Pancreas (tissue), 10 donors: ENCODE measurements at places on chromosomes 3 and 15. TPM values are rescaled to one million over a fixed set of nuclear protein-coding genes. Genes with fewer than 3 reads are reported as not detected.
A peak's percentile ranks its signal among the peaks of the same experiment; 100 is the strongest.

The SAMD7 gene
- total RNA-seq = not detected

GRCh38 chr3:4898454-4899313 is 80.6 kb upstream of the BHLHE40 start:
- peaks cover 22% of the 10 kb centered on the region for H3K4me1 ChIP-seq
- H3K27me3 ChIP-seq = no peaks in the 10 kb centered on the region
- no peak for DNase-seq
- H3K27ac ChIP-seq = no peak overlapping the region

The ACKR2 gene
- total RNA-seq = 0.37 TPM

DNA sequence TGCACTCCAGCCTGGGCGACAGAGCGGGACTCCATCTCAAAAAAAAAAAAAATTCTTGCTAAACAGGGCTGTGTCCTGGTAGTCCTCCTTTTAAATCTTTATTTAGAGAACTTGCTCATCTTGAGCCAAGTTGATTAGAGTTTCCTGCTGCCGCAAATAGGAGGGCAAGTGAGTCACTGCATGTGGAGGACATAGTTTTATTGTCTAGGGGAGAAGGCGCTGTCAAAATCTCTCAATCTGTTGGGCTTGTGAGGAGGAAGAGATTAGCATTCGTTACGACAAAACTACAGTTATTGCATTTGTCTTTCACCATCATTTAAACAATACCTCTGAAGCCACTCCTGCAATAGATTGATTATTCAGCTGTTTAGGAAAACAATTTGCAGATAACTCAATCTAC is 11.5 kb downstream of the MUC4 start:
- no peak overlapping the region for H3K27ac ChIP-seq
- no peaks in the 10 kb centered on the region for H3K36me3 ChIP-seq
- DNase-seq = no peak
- no peak overlapping the region for H3K4me3 ChIP-seq

DNA sequence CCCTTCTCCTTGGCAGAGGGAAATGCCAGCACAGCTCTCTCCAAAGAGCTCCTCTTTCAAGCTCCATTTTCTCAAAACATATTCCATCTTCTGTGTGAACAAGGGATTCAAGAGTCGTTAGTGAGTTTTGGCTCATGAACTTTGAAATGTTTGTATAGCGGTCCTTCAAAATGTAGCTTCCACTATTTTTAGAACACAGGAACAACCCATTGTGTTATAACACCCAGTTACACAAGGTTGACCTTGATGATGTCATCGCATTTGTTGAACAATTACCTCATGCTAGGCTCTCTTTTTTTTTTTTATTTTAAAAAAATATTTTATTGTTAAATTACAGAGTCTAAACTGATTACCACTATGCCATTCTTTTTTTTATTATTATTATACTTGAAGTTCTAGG is 251.7 kb downstream of the THSD4 start:
- no peak for DNase-seq
- no peaks in the 10 kb centered on the region for H3K4me1 ChIP-seq
- H3K36me3 ChIP-seq = no peaks in the 10 kb centered on the region
- H3K27ac ChIP-seq = no peak overlapping the region
- H3K4me3 ChIP-seq = no peak overlapping the region
- H3K27me3 ChIP-seq = no peaks in the 10 kb centered on the region

DNA sequence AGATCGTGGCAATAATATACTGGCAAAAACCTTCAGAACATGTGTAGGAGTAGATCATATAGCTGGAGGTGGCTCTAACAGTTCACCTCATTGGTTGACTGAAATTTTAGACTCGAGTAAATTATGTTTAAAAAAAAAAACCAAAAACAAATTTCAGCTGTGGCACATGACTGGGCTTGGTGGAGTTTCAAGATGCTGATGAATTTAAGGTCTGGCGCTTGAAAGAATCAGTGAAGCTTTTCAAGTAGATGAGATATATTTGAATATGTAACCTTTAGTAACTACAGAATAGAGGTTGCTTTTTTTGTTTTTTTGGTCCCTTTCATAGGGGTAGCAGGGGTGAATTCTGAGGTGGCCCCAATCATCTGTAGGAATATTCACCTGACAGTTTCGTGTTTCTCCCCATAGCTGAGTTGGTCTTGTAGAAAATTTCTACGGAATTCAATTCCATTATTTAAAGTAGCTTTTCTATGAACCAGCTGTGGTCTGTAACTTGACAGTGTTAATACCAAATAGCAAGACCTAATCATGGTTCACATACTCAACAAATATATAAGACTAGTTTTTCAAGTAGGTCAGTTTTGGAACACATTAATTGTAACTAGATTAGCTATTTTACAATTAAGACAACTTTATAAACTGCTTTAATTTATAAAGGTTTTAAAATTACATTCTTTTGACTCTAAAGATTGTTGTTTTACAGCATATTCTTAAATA is 65.6 kb downstream of the MAP4 start:
- H3K4me1 ChIP-seq = peaks cover 4% of the 10 kb centered on the region
- H3K27me3 ChIP-seq = no peaks in the 10 kb centered on the region
- DNase-seq = no peak
- H3K36me3 ChIP-seq = no peaks in the 10 kb centered on the region

GRCh38 chr3:129820587-129820986 is 72.9 kb downstream of the TMCC1 start:
- H3K4me1 ChIP-seq = no peaks in the 10 kb centered on the region
- H3K27me3 ChIP-seq = no peaks in the 10 kb centered on the region
- H3K27ac ChIP-seq = no peak overlapping the region
- H3K36me3 ChIP-seq = no peaks in the 10 kb centered on the region

DNA sequence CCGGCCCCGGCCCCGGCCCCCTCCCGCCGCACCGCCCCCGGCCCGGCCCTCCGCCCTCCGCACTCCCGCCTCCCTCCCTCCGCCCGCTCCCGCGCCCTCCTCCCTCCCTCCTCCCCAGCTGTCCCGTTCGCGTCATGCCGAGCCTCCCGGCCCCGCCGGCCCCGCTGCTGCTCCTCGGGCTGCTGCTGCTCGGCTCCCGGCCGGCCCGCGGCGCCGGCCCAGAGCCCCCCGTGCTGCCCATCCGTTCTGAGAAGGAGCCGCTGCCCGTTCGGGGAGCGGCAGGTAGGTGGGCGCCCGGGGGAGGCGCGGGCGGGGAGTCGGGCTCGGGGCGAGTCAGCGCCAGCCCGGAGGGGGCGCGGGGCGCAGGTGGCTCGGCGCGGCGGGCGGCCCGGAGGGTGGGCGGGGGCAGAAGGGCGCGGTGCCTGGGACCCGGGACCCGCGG is 352 bp downstream of the CHRD start:
- H3K4me3 ChIP-seq = peak overlapping the region; percentile 52
- DNase-seq = peak; percentile 82
- H3K27ac ChIP-seq = no peak overlapping the region
- H3K4me1 ChIP-seq = peaks cover 15% of the 10 kb centered on the region
- H3K27me3 ChIP-seq = no peaks in the 10 kb centered on the region

DNA sequence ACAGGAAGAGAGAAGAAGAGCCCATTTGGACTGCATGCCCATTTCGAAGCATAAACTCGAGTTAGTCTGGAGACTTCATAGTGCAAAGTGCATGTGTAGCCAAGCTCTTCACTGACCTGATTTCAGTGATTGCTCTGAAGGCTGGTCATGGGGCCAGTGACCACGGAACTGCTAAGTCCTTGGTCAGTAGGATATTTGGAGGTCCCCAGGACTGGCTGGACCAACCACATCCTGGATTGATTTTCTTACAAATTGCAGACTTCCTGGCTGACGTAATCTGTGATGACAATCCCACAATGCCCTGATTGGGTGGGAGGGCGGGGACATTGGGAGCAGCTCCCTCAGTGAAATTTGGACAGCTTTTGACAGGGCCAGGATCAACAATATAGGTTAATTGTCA is 233.4 kb downstream of the CACNA2D3 start:
- H3K27me3 ChIP-seq = no peaks in the 10 kb centered on the region
- no peaks in the 10 kb centered on the region for H3K36me3 ChIP-seq
- H3K4me1 ChIP-seq = no peaks in the 10 kb centered on the region
